Activated CD4-positive, alpha-beta T cell treated with anti-CD3 and anti-CD28 coated beads for 1 hour (primary cell): ENCODE measurements at places on chromosomes 1 and 21.
A peak's percentile ranks its signal among the peaks of the same experiment; 100 is the strongest.

DNA sequence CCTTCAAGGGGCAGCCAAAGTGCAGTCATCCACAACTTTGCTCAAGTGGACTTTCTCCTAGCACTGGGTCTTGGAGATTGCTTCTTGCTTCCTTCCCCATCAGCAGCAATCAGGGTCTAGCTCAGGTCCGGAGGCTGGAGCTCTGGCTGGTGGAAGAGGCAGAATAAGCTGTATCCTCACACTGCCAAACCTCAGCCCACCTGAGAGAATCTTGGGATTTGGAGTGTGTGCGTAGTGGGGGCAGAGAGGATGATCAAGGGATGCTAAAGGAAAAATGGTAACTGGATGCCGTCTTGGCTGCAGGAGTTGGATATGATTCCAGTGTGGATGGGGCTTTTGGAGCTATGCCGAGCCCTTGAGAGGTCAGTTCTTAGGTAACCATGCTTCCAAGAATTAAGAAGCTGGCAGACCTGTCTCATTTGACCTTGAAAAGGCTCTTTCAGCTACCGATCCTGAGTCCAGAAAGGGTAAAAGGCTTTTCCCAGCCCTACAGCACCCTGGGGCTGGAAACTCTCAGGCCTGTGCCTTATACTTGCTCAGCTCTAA is 4.5 kb upstream of the NFASC start:
- DNase-seq: no peak

GRCh38 chr1:98870959-98871903 is 133.4 kb downstream of the PLPPR5 start:
- DNase-seq: peak; percentile 9

- no peak for DNase-seq
These were observed 102.4 kb upstream of the KRTAP19-8 start for GRCh38 chr21:31140676-31141075.

DNA sequence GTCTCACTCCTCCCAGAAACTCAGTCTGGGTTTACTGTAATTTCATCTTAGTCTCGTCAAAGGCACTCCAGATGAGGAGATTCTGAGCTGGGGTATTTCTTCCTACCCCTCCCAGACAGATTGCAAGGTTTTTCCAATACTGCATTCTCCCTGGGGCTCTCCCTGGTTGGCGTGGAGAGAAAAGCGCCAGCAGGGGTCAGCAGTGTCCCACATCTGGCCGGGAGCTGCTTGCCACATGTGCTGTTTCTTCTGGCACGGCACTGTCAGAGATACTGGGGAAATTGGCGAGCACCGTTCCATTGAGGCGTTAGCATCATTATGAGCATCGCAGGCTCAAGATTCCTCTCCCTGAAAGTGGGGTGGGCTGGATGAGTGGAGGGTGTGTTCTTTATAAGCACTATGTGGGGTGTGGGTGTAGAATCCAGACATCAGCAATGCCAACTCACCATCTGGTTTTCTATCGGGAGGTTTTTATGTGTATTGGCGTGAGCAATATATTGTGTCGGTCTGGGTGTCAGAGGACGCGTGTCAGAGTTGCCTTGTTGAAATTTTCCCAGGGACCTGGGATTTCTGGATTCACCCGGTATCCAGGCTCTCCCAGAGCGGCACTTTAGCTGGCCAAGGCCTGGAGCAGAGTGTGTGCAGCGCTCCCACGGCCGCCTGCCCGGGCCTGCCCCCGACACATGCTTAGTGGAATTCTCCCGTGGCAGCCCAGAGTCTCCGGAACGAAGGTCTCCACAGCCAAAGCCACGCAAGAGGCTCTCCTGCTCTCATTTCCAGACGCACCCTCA is 8.0 kb upstream of the NAV1 start:
- no peak for DNase-seq

- no peak for DNase-seq
These were observed 430.1 kb upstream of the ESRRG start for GRCh38 chr1:217153361-217153760.

GRCh38 chr1:166740668-166741276 is 98.5 kb upstream of the POGK start:
- DNase-seq: no peak

GRCh38 chr1:155946633-155947219 is 5.3 kb downstream of the RXFP4 start:
- no peak for DNase-seq

- no peak for DNase-seq
These were observed 231.6 kb downstream of the MATN1 start for GRCh38 chr1:30491831-30492230.

GRCh38 chr1:238001818-238002217 is 111.1 kb upstream of the ZP4 start:
- no peak for DNase-seq

GRCh38 chr1:38004284-38005108 is 818 bp downstream of the FHL3 start:
- DNase-seq: no peak

DNA sequence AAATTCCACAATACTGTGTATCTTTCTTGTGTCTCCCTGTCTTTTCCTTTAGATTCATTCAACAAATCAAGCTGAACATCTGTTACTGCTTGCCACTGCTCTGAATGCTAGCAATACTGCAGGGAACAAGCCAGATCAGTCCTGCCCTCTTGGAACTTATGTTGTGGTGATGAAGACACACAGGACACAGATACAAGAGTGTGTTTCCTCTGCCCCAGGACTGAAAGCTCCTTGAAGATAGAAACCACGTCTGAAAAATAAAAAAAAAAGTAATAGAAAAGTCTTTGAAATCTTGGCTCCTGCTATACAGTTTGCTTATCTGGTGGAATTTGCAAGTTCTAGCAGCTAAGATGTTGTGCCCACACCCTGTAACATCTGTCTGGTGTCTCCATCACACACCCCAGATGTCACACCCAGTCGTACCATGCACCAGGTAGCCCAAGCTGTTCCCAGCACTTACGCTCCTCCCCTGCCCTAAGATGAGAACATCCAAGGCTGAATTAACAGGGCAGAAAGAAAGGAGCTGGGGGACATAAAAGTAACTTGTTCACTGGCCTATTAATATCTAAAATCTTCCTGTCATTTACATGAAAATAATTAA is 80.2 kb upstream of the GALNT2 start:
- no peak for DNase-seq

- no peak for DNase-seq
These were observed 59.5 kb upstream of the RGS2 start for GRCh38 chr1:192749349-192749748.

- no peak for DNase-seq
These were observed 33.4 kb upstream of the PTPRC start for GRCh38 chr1:198605406-198605805.

DNA sequence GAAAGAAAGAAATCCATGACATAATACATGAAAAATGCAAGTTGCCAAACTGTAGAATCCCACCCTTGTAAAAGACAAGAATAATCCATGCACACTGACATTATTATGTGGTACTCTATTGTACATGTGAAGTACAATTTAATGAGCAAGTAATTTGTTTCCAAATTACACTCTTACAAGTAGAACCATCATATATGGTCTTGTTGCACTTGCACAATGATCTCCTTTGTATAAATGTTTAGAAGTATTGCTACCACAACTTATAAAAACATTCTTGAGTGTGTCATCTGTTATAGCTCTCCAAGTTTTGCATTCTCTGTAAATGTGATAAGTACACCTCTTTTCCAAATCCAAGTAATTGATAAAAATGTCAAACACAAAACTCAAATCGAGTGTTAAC is 29.1 kb upstream of the ZNF281 start:
- DNase-seq: no peak

- DNase-seq: no peak
These were observed 257.0 kb downstream of the HHIPL2 start for GRCh38 chr1:222290866-222291265.

DNA sequence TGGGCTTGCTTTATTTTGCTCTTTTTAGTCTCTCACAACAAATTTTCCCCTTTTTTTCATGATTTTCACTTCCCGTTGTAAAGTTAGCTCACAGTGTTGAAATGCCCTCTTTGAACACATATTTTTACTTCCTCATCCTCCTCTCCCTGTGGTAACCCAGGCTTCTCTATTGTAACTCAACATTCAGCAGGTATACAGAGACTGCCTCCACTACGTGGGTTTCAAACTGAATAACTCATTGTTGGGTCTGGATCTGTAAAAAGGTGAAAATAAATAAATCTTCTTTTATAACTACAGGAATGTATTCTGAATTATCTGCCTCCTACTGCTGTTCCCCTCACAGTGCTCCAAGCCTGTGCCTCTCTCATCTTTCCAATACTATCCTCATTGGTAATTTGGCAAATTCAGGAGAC is 166.4 kb downstream of the RUNX1 start:
- DNase-seq: no peak

DNA sequence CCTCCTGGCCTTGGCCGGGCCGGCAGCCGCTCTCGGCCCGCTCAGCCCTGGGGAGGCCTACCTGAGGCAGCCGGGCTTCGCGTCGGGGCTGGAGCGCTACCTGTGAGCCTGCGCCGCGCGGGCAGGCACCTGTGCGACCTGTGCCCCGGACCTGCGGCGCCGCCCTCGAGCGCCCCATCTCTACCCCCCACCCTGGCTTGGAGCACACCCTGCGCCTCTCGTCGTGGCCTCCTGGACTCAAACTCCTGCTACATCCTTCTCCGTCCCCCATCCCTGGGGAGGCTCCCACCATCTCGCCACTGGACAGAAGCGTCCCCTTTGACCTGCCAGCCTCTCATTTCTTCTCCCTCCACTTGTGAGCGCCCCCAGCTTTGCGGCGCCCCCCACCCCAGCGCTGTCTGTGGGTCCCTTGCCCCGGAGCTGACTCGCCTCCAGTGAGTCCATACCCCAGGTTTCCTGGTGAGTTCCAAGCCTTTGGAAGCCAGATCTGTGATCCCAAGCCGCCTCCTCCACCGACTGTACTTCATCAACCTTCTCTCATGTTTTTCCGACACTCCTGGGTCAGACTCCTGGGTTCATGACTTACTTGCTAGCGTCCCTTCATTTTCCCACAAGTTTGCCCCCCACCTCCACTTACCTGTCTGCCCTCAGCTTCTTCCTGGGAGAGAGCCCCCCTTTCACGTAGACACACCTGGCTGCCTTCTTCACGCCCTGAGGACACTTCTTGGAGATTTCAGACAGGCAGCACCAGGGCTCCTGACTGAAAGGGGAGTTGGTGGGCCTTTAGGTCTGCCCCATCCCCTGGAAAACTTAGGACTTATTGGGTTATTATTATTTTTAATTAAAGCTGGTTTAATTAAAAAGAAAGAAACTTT is 1.3 kb downstream of the FOXE3 start:
- DNase-seq: no peak

GRCh38 chr1:31627301-31627929 is 9.9 kb downstream of the HCRTR1 start:
- no peak for DNase-seq

- DNase-seq: no peak
These were observed 549.0 kb downstream of the KCNT2 start for GRCh38 chr1:196059210-196059609.

- no peak for DNase-seq
These were observed 569.6 kb upstream of the CXADR start for GRCh38 chr21:16943231-16943630.

GRCh38 chr1:96488777-96489176 is 232.8 kb upstream of the PTBP2 start:
- no peak for DNase-seq

- DNase-seq: no peak
These were observed 93.6 kb upstream of the GREM2 start for GRCh38 chr1:240705579-240705978.

DNA sequence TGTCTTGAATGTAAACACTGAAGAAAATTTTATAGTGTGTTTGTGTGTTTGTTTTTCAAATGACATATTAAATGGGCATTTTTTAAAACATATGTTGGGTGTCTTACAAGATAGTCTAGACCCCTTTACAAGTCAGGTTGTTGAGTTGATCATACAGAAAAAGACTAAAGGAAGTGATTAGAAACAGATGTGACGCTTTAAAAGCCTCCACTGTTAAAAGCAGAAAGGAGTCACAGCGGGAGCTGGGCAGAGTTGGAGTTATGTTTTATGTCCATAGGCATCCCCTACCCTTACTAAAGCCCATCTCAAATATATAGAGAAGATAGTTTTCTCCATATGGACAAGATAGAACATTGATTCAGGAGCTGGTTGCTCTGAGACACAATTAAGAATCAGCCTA is 393.9 kb downstream of the PLPP3 start:
- DNase-seq: no peak

- no peak for DNase-seq
These were observed 62.0 kb downstream of the SIK1 start for GRCh38 chr21:43364851-43365424.

GRCh38 chr1:207495801-207496792 is at the start of gene CR1:
TSS of gene CR1 (plus strand) at chr1:207496157. CDS start at chr1:207496268, 111 bp downstream.
- peak; percentile 13 for DNase-seq

GRCh38 chr1:171257607-171258076 is 9.3 kb downstream of the FMO1 start:
- DNase-seq: no peak

DNA sequence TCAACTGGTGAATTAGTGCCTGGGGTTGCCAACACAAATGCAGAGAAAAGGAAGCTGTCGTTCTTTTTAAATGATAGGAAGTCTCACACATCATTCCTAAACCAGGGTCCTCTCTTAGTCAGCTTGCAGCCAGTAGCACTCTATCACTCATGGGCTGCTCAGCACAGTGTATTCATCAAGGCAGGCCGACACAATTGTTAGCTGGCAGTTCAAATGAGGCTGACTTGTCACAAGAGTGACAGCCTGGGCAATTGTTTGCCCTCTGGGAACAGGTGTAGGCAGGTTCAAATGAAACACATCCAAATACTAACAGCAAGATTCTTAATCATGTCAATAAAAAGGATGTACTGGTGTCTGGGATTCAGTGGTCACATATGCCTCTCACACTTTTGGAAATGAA is 76.9 kb downstream of the ERICH3 start:
- DNase-seq: no peak

- no peak for DNase-seq
These were observed 2225.7 kb downstream of the NCAM2 start for GRCh38 chr21:23223882-23224281.

- DNase-seq: no peak
These were observed 5.0 kb downstream of the MTR start for GRCh38 chr1:236800002-236800620.

DNA sequence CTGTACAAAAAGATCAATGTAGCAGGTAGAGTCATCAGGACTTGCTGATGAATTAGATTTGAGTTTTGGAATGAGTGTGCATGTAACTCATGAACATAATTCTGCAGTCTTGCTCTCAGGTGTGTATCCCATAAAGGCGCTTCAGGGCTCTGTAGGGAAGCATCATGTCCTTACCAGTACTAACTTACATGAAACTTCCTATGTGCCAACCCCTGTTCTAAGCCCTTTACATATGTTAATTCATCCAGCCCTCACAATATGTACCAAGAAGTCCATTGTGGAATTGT is 2.1 kb upstream of the FCRLB start:
- DNase-seq: no peak

GRCh38 chr1:221575605-221576004 is 166.3 kb downstream of the DUSP10 start:
- no peak for DNase-seq

- no peak for DNase-seq
These were observed 358 bp downstream of the TSPAN2 start for GRCh38 chr1:115088871-115089419.

DNA sequence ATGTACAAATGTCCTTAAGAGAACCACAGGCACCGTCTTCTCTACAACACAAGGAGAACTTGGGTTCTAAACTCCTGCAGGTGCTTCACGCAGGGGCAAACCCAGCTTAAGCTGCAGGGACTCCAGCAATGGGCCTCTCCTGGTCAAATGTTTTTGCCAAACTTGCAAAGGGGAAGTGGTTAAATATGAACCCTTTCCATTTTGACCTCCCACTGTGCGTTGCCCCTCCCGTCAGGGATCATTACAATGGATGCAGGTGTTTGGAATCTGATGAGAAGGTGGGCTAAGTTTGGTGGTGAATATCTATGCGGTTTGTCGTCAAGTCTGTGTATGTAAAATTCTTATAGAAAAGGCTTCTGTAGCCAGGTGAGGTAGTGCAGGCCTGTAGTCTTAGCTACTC is 29.1 kb upstream of the SLC25A33 start:
- no peak for DNase-seq
